Bone marrow (tissue), 2 donors: ENCODE measurements at places on chromosomes 13 and 19.

DNA sequence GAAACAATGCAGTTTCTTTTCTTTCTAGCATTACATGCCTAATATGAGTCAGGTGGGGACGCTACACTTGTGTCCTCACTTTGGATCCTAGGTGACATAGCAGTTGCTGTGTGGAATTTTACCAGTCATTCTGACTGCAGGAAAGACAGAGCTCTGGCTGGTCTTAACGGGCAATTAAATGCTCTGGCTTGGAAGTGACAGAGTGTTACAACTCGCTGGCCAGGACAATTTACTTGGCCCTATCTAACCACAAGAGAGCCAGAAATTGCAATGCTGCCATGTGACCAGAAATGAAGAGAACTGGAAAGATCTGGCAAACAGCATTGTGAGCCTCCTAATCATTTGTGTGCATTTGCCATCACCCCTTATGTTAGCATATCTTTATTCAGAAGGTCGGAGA, 351.1 kb downstream of the DCT start:
- DNase-seq: no peak

GRCh38 chr13:86826232-86826631, 844.9 kb upstream of the SLITRK5 start:
- no peak for DNase-seq

- DNase-seq: no peak
Measured at GRCh38 chr13:50593207-50593606, 250.3 kb downstream of the DLEU7 start.

- no peak for DNase-seq
Measured at GRCh38 chr13:112457081-112457480, 80.9 kb downstream of the SPACA7 start.

DNA sequence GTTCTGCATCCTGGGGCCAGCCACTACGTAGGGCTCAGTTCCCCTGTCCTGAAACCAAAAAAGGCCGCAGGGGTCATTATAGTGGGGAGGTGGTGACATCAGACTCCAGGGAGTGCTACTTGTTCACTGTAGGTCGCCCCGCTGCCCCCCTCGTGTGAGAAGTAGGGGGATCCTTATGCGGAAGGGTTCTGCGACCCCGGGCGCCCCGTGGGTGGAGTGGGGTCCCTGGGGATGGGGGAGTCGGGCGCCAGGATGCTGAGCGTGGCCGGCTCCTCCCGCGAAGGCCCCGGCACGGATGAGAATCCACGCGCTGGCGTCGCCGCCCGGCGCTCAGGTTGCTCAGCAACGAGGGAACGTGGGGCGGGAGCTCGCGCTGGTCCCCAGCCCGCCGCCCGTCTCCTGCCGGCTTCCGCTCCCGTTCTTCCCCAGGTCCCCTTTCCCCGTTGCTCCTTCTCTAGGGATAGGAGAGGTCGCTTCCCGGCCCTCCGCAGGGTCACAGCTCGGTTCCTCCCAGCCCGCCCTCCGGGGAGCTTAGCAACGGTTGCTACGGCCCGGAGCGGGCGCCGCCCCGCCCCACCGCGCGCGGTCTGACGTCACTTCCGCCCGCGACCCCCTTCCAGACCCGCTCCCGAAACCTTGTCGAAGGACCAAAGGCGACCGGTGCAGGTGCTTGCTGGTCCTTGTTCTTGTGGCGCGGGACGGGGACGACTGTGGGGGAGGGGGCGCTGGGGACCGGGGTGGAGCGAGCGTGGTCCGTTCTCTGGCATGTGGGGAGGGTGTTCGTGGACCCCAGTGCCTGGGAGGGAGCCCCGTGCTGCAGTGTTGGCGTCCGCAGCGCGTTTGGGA, at the start of gene NAT14:
Gene NAT14, plus strand, starts transcription at position 596 of the 846 bp plus-strand sequence. CDS start 521 bp downstream, outside the sequence.
- no peak for DNase-seq

- DNase-seq: no peak
Measured at GRCh38 chr19:33252418-33252962, 26.8 kb upstream of the SLC7A10 start.

GRCh38 chr13:46562152-46562551, 9.2 kb downstream of the LRCH1 start:
- DNase-seq: no peak

DNA sequence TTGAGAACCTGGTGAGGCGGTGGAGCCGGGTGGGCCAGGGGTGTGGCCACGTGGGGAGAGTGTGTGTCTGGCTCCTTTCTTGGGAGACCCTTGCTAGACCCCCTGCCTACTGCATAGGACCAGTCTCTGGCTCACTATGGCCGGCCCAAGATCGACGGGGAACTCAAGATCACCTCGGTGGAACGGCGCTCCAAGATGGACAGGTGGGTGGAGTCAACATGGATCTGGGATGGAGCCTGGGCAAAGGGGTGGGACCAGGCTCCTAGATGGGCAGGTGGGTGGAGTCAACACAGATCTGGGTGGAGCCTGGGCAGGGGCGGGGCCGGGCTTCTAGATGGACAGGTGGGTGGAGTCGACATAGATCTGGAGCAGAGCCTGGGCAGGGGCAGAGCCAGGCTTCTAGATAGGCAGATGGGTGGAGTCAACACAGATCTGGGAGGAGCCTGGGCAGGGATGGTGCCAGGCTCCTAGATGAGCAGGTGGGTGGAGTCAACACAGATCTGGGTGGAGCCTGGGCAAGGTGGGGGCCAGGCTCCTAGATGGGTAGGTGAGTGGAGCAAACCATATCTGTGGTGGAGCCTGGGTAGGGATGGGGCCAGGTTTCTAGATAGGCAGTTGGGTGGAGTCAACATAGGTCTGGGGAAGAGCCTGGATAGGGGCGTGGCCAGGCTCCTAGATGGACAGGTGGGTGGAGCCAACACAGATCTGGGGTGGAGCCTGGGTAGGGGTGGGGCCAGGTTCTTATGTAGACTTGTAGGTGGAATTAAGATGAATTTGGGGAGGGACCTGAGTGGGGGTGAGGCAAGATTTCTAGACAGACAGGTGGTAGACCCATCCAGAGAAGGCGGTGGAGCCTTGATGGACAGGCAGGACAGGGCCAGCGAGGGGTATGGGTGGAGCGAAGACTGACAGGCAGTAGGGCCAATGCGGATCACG, 56.5 kb downstream of the VAV1 start:
- DNase-seq: no peak

GRCh38 chr19:44447916-44448674, at the start of gene ZNF229:
Gene ZNF229 (minus strand): TSS chr19:44448472. CDS start chr19:44442847, 5,625 bp downstream.
- DNase-seq: no peak

DNA sequence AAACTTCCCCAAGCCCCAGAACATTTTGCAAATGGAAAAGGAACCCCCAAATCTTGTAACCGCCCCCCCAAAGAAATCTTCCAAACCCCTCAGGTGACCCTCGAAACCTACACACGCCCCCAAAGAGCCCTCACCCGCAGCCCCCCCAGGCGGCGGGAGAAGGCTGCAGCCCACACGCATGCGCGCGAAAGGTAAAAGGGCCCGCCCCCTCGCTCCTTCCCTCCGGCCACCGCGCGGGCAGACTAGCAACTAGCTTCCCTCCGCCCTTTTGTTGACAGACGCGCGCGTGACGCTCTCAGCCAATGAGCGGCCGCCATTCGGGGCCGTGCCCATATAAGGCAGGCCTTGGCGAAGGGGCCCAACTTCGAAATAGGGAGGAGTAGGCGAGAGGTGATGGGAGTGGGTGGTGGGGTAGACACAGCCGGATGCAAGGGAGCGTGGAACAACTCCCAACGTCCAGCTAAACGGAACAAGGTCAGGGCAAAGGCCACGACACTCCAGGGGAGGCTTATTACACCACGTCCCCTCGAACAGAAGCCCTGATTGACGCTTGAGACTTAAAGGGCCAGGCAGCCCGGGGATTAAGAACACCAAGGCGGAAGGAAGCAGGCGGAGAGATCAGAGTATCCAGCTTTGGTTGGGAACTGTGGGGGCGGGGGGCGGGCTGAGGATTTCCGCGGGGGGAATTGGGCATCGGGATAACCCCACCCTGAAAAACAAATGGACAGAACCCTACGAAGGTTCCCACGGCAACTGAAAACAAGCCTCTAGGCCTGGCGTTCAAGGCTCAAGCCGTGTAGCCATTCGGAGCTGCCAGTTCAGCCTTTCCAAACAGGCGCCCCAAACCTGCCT, 13.3 kb downstream of the FBXO46 start:
- peak; percentile 83 for DNase-seq

GRCh38 chr19:1248786-1249297, 459 bp downstream of the MIDN start:
- peak; percentile 45 for DNase-seq

DNA sequence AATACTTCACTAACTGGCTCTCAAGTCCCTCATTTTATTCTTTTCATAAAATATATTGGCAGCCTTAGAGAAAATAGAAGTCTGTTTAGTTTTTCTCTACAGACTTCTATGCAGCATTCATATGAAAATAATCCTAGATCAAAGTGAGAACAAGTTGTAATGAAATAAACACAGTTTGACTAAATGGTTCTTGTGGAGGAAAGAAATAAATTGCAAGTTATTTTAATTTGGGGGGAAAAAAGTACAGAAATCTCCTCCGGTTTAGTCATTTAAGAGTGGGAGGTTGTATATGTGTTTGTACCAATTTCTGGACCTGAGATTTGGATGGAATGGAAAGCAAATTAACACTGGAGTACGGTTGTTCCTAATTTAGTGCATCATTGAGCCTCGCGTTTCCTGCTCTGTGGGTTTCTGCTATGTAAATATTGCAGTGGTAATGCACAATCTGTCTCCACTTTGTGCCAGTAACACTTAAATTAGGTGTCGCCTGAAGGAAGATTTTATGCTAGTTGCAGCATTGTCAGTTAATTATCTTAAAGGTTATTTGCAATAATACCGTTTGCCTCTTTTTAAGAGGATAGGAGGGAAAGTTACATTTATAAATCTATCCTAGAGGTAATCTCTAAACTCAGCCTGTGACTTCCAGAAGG, 100.2 kb downstream of the ZIC5 start:
- DNase-seq: no peak

- DNase-seq: no peak
Measured at GRCh38 chr19:33204136-33204973, 10.2 kb downstream of the LRP3 start.

GRCh38 chr19:47020132-47020805, 632 bp downstream of the NPAS1 start:
- DNase-seq: no peak

- DNase-seq: no peak
Measured at GRCh38 chr19:38031423-38031770, 124.4 kb downstream of the SIPA1L3 start.

DNA sequence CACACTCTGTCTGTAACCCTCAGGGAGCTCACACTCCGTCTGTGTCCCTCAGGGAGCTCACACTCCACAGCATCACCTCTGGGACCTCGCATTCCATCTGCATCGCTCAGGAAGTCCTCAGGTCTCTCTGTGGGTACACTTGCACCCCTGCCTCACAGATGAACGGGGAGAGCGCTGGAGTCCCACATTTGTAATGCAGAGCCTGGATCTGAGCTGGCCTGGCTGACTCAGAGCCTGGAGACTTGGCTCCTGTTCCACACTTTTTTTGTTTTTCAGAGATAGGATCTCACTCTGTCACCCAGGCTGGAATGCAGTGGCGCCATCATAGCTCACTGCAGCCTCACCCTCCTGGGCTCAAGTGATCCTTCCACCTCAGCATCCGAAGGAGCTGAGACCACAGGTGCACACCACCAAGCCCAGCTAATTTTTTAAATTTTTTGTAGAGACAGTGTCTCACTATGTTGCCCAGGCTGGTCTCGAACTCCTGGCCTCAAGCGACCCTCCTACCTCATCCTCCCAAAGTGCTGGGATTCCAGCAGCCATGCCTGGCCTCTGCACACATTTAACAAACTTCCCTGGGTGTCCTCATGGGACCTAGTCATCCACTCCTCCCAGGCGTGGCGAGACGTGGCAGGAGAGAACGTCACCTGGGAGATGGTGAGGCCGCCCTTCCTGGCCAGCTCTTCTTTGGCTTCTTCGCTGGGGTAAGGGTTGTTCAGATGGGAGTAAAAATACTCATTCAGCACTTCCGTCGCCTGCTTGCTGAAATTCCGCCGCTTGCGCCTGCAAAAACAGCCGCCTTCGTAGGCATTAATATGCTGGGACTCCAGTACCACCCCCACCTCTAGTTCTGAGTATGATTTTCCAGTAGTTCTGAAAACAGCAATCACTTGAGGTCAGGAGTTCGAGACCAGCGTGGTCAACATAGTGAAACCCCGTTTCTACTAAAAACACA, 31.0 kb downstream of the CILP2 start:
- no peak for DNase-seq

DNA sequence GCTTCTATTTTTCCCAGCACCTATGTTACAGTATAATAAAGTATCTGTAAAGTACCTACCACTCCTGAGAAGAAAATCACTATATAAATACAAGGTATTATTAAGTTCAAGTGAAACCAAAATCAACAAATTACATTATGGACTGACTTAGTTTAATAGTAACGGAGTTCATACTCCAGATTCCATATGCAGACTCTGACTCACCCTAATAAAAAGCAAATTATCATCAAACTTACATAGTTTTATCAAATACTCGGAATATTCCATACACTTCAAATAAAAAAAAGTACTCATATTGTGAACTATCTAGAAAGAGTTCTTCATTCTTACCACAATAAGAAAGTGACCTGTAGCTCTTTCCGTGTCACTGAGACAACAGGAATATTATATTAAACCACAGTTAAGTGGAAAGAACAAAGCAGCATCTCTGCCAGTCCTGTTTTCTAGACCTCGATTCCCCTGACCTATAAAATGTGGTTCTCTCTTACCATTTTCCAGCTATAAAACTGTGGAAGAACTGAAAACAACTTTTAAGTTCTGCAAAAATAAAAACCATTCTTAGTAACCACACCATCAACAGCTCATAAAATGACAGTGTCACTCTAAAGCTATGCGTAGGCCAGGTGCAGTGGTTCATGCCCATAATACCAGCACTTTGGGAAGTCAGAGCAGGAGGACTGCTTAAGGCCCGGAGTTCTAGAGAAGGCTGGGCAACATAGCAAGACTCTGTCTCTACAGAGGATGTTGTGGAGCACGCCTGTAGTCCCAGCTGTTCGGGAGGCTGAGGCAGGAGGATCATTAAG, 42.6 kb downstream of the USP12 start:
- DNase-seq: no peak

GRCh38 chr13:87872813-87873212, 201.6 kb downstream of the SLITRK5 start:
- DNase-seq: no peak

DNA sequence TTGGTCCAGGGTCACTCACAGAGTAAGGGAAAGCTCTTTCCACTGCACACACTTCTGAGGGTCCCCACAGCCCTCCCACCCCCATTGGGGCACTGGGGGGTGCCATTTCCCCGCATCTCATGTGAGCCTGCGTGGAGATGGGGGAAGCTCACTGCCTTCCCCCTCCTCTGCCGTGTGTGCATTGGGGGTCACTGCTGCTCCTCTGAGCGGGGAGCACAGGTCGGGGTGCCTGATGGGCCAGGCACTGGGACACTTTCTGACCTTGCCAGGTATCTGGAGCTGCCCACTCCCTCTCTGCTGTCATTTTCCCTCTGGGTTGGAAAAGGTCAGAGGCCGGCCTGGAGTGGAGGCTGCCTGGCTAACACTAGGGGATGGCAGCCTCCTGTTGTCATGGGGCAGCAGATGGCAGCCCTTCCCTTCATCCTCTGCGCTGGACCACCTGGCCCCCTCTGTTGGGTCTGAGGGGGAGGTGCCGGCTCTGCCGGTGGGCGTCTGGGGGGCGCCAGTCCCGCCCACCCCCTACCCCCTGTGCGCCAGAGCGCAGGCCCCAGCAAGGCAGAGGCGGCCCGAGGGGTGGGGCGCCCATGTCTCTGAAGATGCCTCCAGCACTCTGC, 9.1 kb downstream of the SSBP4 start:
- DNase-seq: no peak

GRCh38 chr13:103100830-103101229, 34.6 kb upstream of the SLC10A2 start:
- DNase-seq: no peak
